Epithelial cell of proximal tubule (primary cell): ENCODE measurements at places on chromosomes 3 and 15.

DNA sequence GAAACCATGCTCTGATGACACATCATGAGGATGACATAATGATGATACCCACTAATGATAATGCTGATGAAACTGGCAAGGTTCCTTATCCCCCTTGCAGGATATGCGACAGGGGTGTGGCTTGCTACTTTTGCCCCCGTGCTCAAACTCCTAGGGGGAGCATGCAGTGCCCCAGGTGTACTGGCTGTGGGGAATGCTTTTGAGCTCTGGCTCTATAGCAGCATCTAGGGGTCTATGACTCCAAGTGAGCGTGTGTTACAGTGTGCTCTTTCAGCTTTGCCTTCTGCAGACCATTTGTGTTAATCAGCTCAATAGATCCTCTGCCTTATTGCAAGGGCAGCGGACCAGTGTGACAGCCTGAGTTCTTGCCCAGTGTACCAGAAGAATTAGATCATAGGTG is 1239.5 kb downstream of the SI start:
- no peak for DNase-seq

DNA sequence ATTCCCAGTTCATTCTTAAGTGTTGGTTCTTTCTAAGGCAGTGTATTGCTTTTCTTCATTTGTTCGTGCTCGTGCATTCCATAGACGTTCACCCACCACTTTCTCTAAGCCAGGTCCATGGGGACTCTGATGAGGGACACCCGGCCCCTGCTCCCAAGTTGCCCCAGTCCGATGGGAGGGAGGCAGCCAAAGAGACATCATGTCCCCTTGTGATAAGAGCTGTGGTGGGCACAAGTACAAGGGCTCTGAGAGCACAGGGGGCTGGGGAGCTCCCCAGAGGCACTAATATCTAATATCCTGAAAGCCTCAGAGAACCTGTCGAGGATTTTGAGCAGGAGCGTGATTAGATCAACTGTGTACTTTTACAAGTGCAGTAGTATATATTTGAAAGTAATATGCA is 6.3 kb downstream of the SPSB4 start:
- no peak for DNase-seq

DNA sequence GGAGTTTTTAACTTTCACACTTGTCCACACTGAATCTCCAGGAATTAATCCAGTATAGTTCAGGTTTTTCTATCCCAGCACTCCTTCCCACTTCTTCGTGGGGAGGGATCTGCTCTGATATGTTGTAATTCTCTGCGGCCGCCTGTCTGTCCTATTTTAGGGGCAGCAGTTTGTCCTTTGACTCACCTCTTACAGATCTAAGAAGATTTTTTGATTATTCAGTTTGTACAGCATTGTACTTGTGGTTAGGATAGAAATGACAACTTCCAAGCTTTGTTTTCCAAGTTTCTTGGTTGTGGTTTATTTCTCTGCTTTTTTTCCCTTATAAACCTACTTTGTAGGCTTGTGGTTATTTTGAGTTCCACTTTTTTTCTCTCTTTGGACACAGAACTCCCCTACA is 601.7 kb downstream of the SI start:
- no peak for DNase-seq

DNA sequence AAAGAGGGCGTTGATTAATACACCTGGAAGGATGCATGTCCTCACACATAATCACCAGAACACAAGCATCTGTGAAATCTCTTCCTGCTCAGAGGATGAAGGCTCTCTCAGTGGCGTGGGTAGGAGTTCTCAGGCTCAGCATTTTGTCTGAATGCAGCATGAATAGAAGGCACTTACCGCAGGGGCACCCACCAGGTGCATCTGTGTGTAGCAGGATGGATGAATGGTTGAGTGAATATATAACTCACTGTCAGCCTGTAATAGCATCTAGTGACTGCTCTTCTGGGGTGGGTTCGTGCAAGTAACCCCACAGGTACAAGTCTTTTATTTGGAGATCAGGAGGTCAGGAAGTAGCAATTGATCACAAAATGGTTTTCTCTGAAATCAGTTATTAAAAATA is 143.0 kb downstream of the SQOR start:
- DNase-seq: no peak

DNA sequence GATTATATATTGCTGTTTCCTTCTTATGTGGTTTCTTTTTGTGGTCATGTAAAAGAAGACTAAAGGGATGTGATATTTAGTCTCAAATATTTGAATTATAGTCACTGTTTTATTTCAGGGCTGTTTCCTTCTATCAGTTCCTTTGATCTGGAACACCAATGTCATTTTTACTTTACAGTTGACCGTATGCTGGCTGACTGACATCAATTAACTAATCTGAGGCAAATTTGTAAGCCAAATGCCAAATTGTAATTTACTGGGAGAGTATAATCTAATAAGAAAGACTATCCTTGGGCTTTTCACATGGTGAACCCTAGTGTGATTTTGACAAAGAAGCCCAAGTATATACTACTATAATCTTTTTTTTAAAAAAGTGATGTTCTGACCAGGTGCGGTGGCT is 87.6 kb downstream of the TMEM108 start:
- DNase-seq: no peak
